Frontal cortex (tissue), 4 donors: ENCODE measurements at places on chromosomes 7 and 10. TPM values are rescaled to one million over a fixed set of nuclear protein-coding genes. Genes with fewer than 3 reads are reported as not detected.

WEE2 gene
- under 0.01 TPM for total RNA-seq

GRCh38 chr7:73613954-73614735, 10.2 kb downstream of the MLXIPL start:
- no peak for DNase-seq

PTPN20 gene
- total RNA-seq: 18.8 TPM

DNA sequence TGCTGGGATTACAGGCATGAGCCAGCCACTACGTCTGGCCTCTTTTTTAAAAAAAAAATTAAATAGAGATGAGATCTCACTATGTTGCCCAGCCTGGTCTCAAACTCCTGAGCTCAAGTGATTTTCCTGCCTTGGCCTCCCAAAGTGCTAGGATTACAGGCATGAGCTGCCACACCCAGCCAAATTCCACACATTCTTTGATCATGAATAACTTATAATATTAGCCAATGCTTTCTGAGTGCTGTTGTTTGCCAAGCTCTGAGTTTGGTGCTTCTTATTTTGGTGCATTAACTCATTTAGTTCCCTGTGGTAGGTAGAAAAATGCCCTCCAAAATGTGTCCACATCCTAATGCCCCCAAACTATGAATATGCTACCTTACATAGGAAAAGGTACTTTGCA, 47.2 kb upstream of the MKI67 start:
- no peak for DNase-seq

PRSS1 gene
- not detected for total RNA-seq

DNA sequence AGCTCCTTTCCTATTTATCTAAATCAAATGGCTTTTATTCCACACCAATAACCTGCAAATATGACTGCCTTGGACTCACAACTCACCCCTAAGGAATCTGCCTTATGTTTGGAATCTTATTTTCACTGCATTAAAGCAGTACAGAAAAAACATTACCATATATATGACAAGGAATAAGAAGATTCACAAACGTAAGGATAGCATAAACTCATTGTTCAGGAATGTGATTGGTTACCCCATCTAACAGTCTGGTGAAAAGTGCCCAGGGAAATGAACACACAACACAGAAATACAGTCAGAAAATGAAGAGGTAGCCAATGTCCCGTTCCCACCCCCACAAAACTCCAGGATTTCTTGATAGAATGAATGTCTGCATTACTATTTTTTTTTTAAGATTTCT, 2.0 kb downstream of the PPP3CB start:
- DNase-seq: no peak

DNA sequence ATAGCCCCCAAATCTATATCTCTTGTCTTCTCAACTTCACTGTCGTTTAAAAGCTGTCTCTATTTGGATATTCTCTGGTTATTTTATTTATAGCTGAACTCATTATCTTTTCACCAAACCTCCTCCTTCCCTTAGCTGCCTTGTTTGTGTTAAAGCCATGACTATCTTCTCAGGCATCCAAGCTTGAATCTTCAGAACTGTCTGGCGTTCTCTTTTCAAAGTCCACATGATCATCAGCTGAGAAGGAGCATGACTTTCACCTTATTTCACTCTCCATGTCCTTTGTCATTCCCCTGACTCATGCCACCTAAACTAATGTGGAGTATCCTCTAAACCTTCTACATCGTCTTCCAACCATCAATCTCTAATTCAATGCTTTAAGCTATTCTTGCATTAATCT, 5.7 kb upstream of the GLCCI1 start:
- no peak for DNase-seq

PRF1 gene
- not detected for total RNA-seq

GRCh38 chr7:114415064-114415989, 712 bp downstream of the FOXP2 start:
- DNase-seq: no peak

GRCh38 chr7:150374472-150374871, 4.7 kb upstream of the ZNF775 start:
- no peak for DNase-seq

ZNF503 gene
- total RNA-seq: 1.6 TPM

TAS2R3 gene
- 1.2 TPM for total RNA-seq

DNA sequence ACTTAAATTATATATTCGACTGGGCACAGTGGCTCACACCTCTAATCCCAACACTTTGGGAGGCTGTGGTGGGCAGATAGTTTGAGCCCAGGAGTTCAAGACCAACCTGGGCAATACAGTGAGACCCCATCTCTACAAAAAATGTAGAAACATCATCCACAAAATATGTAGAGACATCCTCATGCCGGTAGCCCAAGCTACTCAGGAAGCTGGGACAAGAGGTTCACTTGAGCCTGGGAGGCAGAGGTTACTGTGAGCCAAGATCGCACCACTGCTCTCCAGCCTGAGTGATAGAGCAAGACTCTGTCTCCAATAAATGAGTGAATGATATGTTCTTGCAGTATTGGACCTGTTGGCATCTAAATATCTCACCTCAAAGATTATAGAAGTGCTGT, 22.6 kb upstream of the TNS3 start:
- DNase-seq: no peak

DNA sequence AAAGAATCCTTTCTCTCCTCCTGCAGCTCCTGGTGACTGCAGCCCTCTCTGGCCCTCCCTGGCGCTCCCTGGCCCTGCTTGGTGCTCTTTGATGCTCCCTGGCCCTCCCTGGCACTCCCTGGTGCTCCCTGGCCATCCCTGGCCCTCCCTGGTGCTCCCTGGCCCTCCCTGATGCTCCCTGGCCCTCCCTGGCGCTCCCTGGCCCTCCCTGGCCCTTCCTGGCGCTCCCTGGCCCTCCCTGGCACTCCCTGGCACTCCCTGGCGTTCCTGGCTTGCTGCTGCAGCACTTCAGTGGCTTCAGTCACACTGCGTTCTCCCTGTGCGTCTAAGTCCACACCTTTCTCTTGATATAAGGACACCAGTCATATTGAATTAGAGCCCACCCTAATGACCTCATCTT, 15.2 kb upstream of the FGFR2 start:
- DNase-seq: no peak

- peak; percentile 72 for DNase-seq
Measured at GRCh38 chr10:101042667-101043362, 11.8 kb downstream of the SFXN3 start.

- DNase-seq: no peak
Measured at GRCh38 chr10:131929122-131929845, 28.5 kb downstream of the PPP2R2D start.

- DNase-seq: no peak
Measured at GRCh38 chr10:51656503-51656902, 42.9 kb downstream of the CSTF2T start.

DNA sequence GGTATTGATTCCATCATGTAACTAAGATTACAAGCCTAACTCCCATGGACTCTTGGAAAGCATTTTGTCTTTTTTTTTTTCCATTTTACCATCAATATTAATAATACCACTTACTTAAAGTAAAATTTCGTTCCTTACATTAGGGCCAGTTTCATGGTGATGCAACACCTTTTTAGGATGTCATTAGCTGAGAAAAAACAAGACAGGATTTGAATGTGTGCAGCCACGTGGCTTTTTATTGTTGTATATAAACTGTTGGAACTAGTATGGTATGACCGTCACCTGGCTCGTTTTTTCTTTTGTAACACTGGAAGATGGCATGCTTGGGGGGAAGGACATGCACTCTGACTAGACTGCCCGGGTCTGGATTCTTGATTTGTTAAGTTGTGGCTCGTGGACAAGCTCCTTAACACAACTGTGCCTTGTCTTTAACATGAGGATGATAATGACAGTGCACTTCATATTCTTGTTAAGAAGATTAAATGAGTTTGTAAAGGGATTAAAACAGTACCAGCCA, 42.1 kb downstream of the ARHGAP21 start:
- no peak for DNase-seq

DNA sequence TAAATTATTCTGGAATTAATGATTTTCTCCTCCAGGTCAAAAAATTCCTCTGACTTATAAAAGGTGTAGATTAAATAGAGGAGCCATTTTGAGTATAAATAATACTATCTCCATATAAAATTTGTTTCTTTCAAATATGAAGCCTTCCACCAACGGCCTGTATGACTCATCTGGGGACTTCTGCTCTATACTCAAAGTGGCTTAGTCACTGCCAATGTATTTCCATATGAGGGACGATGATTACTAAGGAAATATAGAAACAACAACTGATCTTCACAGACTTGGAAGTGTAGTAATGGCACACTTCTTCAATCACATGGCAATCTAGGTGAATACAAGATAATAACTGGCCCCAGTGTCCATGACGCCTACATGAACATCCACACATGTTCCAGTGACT, 335.6 kb upstream of the HGF start:
- DNase-seq: no peak

DNA sequence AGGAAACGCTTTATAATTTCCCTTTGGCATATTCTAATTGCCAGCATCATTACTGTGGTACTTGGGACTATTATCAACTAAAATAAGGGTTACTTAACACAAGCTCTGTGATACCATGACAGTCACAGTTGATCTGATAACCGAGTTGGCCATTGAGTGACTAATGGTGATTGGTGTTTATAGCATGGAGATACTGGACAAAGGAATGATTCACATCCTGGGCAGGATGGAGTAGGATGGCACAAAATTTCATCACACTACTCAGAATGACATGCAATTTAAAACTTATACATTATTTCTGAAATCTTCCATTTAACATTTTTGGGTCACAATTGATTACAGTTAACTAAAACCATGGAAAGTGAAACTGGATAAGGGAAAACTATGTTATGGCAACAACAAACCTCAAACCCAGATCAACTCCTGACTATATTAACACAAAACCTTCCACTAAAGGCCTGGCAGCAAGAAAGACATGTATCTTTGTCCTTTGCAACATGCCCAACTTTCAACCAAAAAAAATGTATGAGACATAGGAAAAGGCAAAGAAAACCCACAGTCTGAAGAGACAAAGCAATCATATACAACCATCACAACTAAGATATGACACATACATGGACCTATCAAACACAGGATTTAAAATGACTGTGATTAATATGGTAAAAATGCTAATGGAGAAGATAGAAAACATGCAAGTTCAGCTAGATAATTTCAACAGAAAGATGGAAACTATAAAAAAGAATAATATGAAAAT, 208.5 kb upstream of the NRP1 start:
- DNase-seq: no peak

GRCh38 chr7:88835147-88835728, 39.7 kb upstream of the TEX47 start:
- no peak for DNase-seq

GRCh38 chr10:17453373-17454091, 863 bp downstream of the ST8SIA6 start:
- DNase-seq: peak; percentile 43

DNA sequence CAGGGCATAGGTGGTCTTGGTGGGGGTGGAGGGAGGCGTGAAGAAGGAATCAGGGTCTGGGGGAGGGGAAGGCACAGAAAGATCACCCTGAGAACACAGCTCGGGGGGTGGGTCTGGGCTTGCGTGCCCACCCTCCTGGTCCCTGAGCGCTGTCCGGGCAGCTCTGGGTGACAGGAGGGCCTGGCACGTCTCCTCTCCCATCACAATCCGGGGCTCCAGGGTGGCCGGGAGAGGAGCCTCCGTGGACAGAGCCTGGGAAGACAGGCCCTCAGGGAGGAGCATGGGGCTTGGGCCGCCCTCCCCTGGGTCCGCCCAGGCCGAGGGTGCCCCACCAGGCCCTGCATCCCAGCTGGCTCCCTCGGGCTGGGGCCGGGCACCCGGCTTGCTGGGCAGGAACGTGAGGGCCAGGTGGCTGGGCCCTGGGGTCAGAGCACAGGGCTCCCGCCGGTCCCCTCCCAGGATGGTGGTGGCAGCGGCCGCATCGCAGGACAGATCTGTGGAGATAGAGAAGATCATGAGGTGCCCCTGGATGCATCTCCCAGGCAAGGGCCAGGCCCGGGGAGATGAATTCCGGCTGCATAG, 3.1 kb downstream of the NACAD start:
- DNase-seq: no peak

DNA sequence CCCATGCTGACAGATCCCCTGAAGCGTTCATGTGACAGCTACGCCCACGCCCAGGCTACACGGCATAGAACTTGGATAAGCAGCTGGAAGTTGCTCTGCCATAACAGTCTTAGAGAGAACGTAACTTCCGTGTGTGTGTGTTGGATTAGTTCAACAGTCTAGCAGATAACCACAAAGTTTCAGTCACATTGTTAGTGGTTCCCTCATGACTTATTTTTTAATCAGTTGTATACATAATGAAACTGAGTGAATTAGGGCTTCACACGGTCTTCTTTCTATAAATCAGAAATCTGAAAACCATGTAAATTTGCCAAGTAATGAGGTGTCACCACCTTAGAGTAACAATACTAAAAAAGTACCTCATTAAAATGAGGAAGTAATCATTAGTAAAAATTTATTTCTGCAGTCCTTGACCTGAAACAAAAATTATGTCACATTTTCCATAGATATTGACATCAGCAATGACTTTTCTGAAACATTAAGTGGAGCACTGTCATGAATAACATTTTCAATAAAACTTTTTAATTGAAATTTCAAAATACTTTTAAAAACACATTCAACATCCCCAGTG, 21.7 kb upstream of the MACC1 start:
- DNase-seq: no peak
